Smooth muscle cell of bladder (primary cell): ENCODE measurements at places on chromosomes 11 and 22. TPM values are rescaled to one million over a fixed set of nuclear protein-coding genes. Genes with fewer than 3 reads are reported as not detected.

Gene SRPRA
- total RNA-seq = 44.9 and 51.1 TPM in 2 replicates

Gene MPZL2
- total RNA-seq = under 0.01 TPM in 1 of 2 replicates, not detected in the other

Gene ENTHD1
- total RNA-seq = not detected in 2 replicates

Gene NPTXR
- 0.14 and 0.46 TPM in 2 replicates for total RNA-seq

Gene PAMR1
- total RNA-seq = 499 and 594 TPM in 2 replicates

Gene OTOG
- total RNA-seq = not detected in 2 replicates
